SK-N-SH (cell line): ENCODE measurements at places on chromosomes 1 and 21. TPM values are rescaled to one million over a fixed set of nuclear protein-coding genes. Genes with fewer than 3 reads are reported as not detected.

GRCh38 chr1:170274131-170274501 lies 128.4 kb downstream of the NTMT2 start:
- DNase-seq, result no peak

OR2T35 gene
- polyA plus RNA-seq, result not detected in 2 replicates

DNA sequence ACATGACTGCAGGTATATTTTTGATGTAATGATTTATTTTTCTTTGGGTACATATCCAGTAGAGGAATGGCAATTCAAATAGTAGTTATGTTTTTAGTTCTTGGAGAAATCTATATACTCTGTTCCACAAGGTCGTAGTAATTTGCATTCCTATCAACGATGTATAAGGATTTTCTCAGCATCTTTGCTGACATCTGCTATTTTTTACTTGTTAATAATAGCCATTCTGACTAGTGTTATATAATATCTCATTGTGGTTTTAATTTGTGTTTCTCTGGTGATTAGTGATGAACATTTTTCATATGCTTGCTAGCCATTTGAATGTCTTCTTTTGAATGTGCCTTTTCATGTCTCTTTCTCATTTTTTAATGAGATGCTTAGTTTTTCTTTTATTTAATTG lies 292.1 kb upstream of the RGS18 start:
- no peak for DNase-seq

DNA sequence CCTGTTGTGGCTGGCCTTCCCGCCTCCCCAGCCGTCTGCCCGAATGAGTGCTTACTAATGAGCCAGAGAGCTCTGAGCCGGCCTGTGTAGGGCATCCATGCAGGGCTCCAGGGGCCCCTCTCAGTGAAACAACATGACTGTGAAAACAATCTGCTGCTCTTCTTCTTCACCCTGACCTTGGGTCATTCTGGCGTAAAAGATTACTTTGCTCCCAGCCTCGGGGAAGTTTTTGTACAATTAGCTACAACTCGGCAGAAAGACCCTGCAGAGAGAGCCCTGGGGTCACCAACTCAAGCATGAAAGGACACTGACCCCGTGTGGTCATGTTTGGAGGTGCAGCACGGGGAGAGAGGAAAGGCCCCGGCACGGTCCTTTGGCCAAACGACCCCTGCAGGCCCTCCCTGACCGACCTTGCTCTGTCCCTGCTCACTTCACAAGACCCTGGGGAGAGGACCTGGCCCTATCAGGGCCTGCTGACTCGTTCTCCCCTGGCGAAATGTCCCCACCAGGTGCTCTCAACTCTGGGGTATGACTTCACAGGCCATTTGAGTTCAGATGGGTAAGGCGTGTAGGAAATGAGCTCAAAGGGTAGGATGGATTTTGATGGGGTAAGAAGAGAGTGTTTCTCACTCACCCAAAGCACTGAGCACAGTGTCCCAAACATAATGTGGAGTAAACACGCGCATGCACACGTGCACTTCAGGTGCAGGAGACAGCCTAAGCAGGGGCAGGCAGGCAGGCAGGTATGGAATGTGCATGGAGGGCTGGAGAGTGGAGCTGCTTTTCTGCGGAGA lies 22.9 kb upstream of the FAM20B start:
- DNase-seq, result peak; percentile 79

DNA sequence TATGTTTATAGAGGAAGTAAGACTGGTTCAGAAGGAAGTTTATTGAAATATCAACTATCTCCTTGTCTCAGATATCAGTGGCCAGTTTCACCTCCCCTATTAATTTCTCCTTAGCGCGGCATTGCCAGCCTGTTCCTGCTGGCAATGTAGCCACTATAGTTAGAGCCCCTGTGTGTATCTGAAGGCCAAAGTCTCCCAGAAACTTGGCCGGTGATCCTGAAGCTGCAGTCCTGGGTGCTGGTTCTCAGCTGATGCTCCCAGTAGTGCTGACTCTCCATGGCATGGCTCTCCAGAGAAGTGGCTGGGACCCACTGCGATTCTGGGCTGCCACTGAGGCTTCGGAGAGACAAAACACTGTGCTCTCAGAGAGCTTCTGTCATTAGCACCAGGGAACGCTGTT lies 59.9 kb downstream of the TNN start:
- DNase-seq, result no peak

DNA sequence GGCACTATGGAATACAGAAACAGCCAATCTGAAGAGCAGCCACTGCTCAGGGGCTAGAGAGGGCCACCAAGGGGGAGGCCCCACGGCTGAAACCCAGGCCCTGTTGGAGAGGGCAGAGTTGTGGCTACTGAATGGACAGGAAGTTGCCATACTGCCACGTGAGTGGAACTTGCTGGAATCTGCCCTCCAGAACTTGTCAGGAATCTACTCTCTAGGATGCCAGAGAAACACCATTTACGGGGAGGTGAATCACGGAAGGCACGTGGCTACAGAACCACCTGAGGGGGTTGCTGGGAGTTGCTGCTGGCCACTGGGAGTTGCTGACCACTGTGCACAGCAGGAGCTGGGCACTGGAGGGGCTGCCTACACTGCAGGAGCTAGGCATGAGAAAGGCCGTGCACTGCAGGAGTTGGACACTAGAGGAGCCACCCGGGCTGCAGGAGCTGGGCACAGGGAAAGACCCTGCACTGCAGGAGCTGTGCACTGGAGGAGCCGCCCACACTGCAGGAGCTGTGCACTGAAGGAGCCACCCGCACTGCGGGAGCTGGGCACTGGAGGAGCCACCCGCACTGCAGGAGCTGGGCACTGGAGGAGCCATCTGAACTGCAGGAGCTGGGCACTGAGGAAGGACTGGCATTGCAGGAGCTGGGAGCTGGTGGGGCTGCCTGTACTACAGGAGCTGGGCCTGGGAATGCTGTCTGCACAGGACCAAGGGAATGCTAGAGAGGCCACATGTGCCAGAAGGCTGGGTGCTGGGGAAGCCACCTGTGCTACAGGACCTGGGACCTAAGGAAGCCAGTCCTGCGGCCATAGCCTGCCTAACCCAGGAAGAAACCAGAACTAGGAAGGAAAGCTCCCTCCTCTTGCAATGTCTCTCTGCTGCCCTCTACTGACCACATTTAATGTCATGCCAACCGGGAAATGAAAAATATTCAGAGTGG lies 343.4 kb downstream of the MATN1 start:
- DNase-seq, result peak; percentile 85

GRCh38 chr1:203465948-203466347 lies 9.7 kb upstream of the PRELP start:
- DNase-seq, result no peak

DNA sequence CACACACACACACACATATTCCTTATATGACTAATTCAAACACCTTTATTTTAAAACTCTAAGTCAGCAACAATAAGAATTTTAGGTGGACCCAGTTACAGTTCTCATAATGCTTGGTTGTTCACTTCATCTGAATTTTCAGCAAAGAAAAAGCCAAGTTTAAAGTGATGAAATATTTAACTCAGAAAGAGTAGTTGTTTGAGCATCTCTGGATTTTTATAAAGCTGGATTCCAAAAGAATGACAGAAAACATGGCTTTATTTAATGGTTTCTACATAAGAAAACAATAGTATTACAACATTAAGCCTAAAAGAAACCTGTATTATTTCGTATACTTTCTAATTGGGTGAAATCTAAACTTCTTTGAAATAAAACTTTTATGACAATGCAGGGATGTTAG lies 54.2 kb upstream of the ADAMTS5 start:
- no peak for DNase-seq

OSCP1 gene
- 11.9 and 15.2 TPM in 2 replicates for polyA plus RNA-seq

GRCh38 chr1:74427681-74428080 lies 84.7 kb downstream of the LRRC53 start:
- DNase-seq, result no peak

DNA sequence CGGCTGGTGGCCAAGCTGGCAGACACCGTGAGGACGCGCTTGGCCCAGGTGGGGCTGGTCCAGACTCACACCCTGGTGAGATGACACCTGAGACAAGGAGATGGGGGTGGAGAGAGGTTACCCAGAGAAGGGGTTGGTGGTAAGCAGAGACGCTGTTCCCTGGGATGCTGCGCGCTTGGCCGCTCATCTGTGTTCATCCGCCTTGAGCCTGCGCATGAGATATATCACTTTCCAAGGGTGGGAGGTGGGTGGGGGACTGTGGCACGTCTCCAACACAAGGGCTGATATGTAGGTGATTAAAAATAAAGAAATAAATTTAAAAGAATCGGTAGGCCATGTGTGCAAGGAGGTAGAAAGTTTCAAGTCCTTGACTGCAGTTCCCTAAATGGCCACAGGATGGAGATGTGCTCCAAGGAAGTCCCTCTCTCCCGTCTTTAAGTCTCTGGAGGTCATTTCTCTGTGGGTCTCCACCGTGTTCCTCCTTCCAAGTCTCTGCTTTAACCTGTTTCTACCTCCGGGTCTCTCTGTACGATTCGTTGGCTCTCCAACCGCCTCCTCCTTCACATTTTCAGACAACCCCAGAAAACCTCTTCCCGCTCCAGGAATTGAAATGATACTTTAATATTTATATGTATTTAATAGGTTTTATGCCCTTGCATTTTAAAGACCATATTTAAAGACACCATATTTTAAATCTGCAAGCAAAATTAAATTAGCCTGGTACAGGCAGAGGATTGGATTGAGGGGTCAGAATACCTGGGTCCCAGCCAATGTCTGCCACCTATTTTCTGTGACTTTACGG lies 4.5 kb downstream of the TTC24 start:
- peak; percentile 78 for DNase-seq

GRCh38 chr1:29391362-29391880 lies 155.1 kb downstream of the PTPRU start:
- DNase-seq, result no peak
